ENCODE measurements at places on chromosomes 7 and 10. TPM values are rescaled to one million over a fixed set of nuclear protein-coding genes. Genes with fewer than 3 reads are reported as not detected.

The TMEM270 gene
- total RNA-seq = not detected

The HOXA6 gene
- 1.1 TPM for total RNA-seq

The PLPP4 gene
- total RNA-seq = not detected

The PNLIP gene
- not detected for total RNA-seq

- H3K27me3 ChIP-seq = no peaks in the 10 kb centered on the region
- H3K4me3 ChIP-seq = no peak overlapping the region
- H3K27ac ChIP-seq = no peak overlapping the region
- DNase-seq = no peak
Measured at GRCh38 chr7:30062587-30062986, 34.4 kb downstream of the PLEKHA8 start.

All from thyroid gland (tissue), 4 donors.